Right lobe of liver (tissue), 6 donors: ENCODE measurements at places on chromosomes 3 and 15. TPM values are rescaled to one million over a fixed set of nuclear protein-coding genes. Genes with fewer than 3 reads are reported as not detected.

- no peak overlapping the region for H3K27ac ChIP-seq
- H3K4me3 ChIP-seq, result no peak overlapping the region
- no peaks in the 10 kb centered on the region for H3K36me3 ChIP-seq
- DNase-seq, result no peak
These were observed 203.6 kb downstream of the ROBO1 start for GRCh38 chr3:79564192-79564591.

EAF2 gene
- 3.0 TPM for total RNA-seq

GRCh38 chr3:175648899-175649298 is 789.8 kb downstream of the NAALADL2 start:
- no peaks in the 10 kb centered on the region for H3K36me3 ChIP-seq
- no peaks in the 10 kb centered on the region for H3K27me3 ChIP-seq
- H3K4me1 ChIP-seq, result no peaks in the 10 kb centered on the region

PLXNB1 gene
- total RNA-seq, result 65.9 TPM

PRR20G gene
- total RNA-seq, result not detected

GRCh38 chr3:172018364-172018763 is 21.0 kb upstream of the FNDC3B start:
- H3K4me3 ChIP-seq, result no peak overlapping the region
- no peaks in the 10 kb centered on the region for H3K36me3 ChIP-seq
- H3K27me3 ChIP-seq, result no peaks in the 10 kb centered on the region

- H3K4me1 ChIP-seq, result no peaks in the 10 kb centered on the region
- H3K27ac ChIP-seq, result no peak overlapping the region
- H3K4me3 ChIP-seq, result no peak overlapping the region
- no peaks in the 10 kb centered on the region for H3K27me3 ChIP-seq
These were observed 330.7 kb upstream of the LRRC3B start for GRCh38 chr3:26291840-26292239.

DNA sequence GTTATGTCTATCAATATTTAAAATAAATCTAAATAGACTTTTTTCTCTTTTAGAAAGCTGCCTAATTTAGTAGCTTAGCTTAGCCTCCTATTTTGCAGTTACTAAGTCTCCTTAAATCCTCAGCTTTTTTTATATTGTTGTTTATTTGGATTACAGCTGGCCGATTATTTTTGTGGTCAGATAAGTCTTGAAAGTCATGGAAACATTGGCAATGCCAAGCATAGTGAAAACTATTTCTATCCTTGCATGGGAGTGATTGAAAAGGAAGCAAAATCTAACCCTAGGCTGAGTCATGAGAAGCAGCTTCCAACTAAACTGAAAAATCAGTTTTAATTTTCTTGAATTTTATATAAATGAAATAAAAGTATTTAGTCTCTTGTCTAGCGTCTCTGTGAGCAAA is 1063.0 kb upstream of the GBE1 start:
- no peaks in the 10 kb centered on the region for H3K27me3 ChIP-seq
- no peaks in the 10 kb centered on the region for H3K4me1 ChIP-seq
- no peaks in the 10 kb centered on the region for H3K36me3 ChIP-seq

DNA sequence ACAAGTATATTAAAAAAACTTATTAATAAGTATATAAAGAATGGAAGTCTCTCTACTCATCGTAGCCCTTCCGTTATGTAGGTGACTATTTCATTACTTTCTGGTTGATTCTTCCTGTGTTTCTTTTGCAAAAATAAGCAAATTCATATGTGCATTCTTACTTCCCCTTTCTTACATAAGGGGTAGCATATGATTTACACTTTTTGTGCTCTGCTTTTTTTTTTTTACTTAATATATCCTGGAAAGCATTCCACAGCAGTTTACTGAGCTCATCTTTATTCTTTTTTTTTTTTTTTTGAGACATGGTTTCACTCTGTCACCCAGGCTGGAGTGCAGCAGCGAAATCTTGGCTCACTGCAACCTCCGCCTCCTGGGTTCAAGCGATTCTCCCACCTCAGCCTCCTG is 12.9 kb downstream of the SCAMP5 start:
- no peaks in the 10 kb centered on the region for H3K27me3 ChIP-seq
- no peaks in the 10 kb centered on the region for H3K36me3 ChIP-seq
- H3K4me1 ChIP-seq, result no peaks in the 10 kb centered on the region

DNA sequence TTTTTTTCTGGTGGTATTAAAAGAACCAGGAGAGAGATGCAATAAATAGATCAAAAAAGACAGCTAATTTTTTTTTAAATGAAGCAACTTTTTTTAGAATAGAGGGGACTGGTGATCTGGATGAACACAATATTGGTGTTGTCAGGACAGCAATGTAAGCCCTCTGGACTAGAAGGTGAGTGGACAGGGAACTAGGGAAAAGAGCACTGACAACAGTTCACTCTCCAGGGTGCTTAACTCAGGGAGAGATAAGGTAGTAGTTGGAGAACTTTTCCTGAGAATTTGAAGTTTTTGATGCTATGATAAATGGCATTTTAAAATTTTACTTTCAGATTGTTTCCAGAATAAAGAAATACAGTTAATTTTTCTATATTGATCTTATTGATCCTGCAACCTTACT is 158.3 kb upstream of the STAC start:
- no peak overlapping the region for H3K27ac ChIP-seq
- H3K4me1 ChIP-seq, result no peaks in the 10 kb centered on the region
- H3K4me3 ChIP-seq, result no peak overlapping the region
- no peak for DNase-seq
- no peaks in the 10 kb centered on the region for H3K36me3 ChIP-seq
- no peaks in the 10 kb centered on the region for H3K27me3 ChIP-seq

GMNC gene
- total RNA-seq, result 3.9 TPM

AADACL2 gene
- total RNA-seq, result not detected
